NCI-H82 (cell line): ENCODE measurements at places on chromosomes 4 and X.

GRCh38 chrX:20067709-20068561 lies 48.8 kb downstream of the MAP7D2 start:
- peak; percentile 2 for DNase-seq

DNA sequence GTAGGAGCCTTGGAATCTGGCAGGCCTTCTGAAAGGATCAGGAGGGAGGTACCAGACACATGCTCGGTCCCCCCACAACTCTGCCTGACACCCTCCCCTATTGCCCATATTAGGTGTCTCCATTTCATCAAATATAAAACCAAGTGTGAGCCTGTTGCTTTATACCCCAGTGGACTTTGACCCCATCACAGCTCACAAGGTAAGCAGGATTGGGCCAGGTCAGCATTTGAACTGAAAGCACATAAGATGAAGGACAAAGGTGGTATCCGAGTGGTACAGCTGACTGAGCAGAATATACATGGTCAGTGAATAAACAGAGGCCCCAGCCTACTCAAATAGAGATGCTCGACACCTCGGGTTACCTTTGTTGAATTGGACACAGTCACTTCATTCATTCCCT lies 20.0 kb downstream of the SLC25A43 start:
- DNase-seq = no peak

DNA sequence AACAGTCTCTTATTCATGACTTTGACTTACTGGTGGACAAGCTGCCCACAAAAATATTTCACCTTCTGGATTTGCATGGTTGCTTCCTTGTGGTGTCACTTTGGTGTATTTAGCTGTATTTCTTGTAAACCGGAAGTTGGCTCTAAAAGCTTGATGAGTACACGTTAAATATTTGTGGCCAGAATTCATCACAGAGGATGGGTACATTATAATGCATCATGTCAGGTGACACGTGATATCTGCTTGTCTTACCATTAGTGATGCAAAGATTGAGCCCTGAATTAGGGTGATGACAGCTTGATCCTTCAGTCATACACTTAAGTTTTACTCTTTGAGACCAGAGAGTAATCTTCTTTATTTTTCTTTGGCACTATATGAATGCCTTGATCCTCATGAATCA lies 188.3 kb upstream of the RPS6KA3 start:
- DNase-seq = no peak

DNA sequence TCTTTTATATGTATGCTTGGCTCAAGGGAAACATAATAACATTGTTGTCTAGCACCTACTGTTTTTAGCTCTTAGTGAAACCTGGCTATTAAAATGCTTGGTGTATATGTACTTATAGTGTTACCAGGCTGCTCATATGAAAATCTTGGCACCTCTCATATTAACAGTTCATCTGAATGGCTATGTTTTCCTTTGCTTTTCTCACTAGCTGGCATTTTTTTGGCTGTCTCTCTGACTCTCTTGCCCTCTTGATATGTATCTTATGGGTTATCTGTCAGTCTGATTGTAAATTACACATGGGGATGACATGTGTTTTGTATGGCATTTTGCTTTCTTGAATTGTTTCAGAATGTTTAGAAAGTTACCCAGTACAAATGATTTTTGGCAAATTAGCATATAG lies 158.0 kb downstream of the ARHGAP24 start:
- no peak for DNase-seq

DNA sequence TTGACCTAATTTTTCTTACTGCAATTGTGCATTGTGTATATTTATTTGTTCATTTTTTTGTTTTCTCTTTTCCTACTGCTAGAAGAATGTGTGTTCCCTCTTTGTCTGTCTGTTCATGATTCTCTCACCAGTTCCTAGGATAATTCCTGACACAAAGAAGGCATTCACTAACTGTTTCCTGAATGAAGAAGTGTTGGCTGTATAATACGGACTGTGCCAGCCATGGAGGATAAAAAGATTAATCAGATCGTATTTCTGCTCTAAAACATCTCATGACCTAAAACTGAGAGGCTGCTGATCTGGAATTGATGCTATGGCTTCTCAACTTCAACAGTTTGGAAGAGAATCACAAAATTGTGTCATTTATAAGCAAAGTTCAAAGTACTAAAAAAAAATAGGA lies 563.1 kb upstream of the FRG1 start:
- no peak for DNase-seq

GRCh38 chr4:39541987-39542610 lies 14.9 kb upstream of the UGDH start:
- DNase-seq = no peak

- DNase-seq = no peak
These were observed 441.0 kb upstream of the GALNT7 start for GRCh38 chr4:172727631-172728030.
